ENCODE measurements at places on chromosomes 13 and 19.

DNA sequence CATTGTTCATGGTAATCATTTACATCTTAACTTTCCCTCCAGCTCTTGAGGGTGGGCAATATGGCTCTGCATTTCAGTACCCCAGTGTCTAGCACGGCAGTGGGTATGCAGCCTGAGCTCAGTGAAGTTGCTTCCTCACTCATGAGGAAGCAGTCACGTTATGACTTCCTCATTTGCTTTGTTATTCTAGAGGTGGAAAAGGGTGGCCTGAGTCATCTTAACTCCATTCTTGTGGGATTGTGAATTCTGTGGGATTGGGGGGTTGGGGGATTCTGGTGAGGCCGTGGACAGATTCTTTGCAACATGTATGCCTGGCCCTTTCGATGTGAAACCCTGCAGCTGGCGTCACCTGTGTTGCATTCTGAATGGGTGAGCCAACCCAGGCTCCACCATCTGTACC lies 406.7 kb upstream of the ZNF507 start:
- DNase-seq: no peak

DNA sequence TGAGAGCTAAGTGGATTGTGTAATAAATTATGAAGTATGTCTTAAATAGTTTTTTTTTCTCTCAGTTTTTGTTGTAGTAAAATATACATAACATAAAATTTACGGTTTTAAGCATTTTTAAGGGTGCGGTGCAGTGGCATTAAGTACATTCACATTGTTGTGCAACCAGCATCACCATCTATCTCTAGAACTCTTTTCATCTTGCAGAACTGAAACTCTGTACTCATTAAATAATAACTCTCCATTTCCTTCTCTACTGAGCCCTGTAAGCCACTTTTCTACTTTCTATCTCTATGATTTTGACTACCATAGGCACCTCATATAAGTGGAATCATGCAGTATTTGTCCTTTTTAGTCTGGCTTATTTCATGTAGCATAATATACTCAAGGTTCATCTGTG lies 87.1 kb downstream of the GJA3 start:
- DNase-seq: no peak

- no peak for DNase-seq
Observed at GRCh38 chr19:16285769-16286498, 38.7 kb upstream of the KLF2 start.

- DNase-seq: no peak
Observed at GRCh38 chr19:14890643-14891379, 4.9 kb upstream of the OR7A17 start.

DNA sequence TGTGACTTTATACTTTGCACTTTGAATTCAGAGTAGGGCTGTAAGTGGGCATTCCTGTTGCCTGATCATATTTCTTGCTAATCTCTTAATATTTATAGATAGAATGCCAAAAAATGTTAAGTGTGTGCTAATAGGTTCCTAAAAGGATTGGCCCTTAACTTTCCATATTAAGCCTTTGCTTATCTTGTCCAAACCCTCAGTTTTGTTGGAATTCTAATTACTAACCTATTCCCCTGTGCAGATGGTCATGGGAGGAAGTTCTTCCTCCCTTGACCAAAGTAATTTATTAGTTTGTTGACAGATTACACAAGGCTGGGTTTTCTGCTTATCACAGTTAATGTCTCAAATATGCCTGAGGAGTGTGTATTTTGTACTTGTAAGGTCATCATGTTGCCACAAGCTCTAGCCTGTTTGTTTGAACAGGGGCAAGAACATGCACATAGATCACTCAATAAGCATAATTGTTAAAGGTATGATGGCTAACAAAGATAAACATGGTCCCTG lies 541.1 kb upstream of the SPRY2 start:
- DNase-seq: peak; percentile 95

- peak; percentile 38 for DNase-seq
Observed at GRCh38 chr13:26425443-26426358, 131.8 kb upstream of the WASF3 start.
